NCI-H1436 treated with DMSO at 0.1 percent for 48 hours (cell line): ENCODE measurements at places on chromosomes 6 and 20.

- DNase-seq = no peak
These were observed 77.7 kb upstream of the ZFP64 start for GRCh38 chr20:52269321-52269720.

DNA sequence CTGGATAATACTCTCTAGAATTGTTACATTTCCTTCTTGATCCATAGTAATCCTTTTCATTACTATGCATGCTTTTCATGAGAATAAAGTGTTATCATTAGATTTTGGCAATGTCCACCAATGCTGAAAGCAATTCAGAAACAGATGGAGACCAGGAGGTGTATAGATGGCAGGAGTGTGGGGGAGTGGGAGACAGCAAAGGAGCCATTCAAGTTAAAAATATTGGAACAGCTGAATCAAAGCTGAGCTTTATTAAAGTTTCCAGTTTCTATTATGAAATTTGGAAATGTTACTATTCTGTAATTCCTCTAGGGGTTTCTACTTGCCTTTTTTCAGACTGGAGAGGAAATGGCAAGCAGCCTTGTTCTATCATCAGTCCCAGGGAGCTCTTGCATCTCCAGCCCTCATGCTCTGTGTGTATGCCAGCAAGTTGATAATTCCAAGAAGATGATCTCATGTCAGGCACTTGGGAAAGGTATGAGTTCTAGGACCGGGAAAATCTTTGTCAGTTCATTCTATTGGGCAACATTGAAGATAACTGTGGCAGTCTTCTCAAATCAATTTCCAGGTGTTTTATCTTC lies 228.0 kb downstream of the CD109 start:
- no peak for DNase-seq

DNA sequence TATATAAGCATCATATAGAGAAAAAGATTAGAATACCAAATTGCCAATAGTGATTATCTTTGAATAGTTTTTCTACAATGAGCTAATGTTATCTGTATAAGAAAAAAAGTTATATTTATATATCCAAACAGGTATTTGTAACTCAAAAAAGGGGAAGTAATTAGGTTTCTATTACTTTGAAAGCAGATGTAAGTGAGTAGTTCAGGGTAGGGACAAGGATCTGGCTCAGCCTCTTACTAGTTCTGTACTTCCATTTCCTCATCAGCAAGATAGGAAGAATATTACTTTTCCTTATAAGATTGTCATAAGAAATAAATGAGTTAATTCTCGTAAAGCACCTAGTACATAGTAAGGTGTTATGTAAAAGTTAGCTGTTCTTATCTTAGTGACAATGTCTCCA lies 32.2 kb downstream of the AHI1 start:
- no peak for DNase-seq

DNA sequence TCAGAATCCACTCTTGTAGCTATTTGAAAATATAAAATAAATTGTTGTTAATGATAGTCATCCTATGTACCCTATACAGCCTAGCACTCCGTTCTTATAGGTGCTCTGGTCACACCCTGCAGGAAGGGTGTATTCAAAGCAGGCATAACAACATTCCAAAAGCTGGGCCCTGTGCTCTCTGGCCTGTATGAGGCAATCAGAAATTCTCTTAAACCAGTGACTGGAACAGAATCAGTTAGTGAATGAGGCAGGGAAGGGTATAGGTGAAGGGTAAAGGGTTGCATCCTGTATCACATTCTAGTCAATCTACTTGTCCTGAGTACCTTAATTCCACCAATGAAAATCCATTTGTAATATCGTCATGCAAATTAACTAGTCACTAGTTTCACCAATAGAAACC lies 154.5 kb upstream of the ZNF217 start:
- DNase-seq = no peak

DNA sequence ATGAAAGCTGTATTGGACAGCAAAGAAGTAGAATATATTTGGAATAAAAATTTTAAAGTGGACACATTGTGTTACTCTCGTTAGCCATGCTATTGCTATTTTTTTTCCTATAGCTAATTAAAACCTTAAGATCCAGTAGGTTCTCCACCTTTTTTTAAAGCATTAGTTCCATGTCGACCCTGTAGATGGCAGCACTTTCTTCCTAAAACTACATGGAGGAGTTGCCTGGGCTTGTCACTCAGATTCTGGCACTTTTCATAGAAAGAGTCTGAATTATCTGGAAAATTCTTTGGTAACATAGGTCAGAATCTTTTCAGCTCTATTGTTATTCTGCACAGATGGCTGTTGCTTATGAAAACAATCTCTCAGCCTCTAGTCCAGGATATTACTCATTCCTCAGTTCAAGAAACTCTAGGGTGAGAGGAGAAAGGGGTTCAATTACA lies 42.0 kb upstream of the ESR1 start:
- no peak for DNase-seq

DNA sequence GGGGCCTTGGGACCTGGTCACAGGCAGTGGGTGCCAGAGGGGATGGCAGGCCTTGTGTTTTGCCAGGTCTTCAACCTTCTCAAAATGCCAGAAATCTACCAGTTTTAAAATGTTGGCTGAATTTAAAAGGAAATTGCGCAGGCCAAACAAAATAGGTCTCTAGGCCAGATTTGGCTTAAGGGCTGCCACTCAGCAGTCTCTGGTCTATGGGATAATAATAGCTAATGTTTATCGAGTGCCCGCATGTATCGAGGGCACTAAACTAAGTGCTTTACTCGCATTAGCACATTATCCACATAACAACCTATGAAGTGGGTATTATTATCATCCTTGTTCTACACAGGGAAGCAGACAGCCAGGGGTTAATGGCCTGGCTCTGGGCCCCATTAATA lies 11.0 kb downstream of the E2F3 start:
- no peak for DNase-seq

DNA sequence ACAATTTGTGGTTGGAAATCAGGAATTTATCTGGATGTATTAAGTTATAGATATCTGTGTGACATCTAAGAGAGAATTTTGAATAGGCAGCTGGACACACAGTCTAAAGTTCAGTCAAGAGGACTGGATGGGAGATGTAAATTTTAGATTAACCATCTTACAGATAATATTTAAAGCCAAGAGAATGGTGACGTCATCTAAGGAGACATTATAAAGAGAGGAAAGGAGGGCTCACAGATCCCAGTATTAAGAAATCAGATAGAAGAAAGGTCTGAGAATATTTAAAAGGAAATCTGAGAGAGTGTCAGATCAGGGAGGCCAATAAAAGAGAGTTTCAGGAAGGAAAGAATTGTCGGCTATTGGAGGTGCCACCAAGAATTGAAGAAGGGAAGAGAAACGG lies 9.4 kb downstream of the COL19A1 start:
- no peak for DNase-seq

- DNase-seq = no peak
These were observed 215.3 kb downstream of the EYA4 start for GRCh38 chr6:133456439-133456838.

GRCh38 chr6:157631412-157631811 lies 191.6 kb upstream of the SNX9 start:
- no peak for DNase-seq

GRCh38 chr6:37399131-37399530 lies 33.9 kb upstream of the CMTR1 start:
- DNase-seq = no peak

- DNase-seq = no peak
These were observed 73.0 kb upstream of the ENPP5 start for GRCh38 chr6:46243754-46244153.

- no peak for DNase-seq
These were observed 34.1 kb upstream of the ESR1 start for GRCh38 chr6:151773382-151773781.

DNA sequence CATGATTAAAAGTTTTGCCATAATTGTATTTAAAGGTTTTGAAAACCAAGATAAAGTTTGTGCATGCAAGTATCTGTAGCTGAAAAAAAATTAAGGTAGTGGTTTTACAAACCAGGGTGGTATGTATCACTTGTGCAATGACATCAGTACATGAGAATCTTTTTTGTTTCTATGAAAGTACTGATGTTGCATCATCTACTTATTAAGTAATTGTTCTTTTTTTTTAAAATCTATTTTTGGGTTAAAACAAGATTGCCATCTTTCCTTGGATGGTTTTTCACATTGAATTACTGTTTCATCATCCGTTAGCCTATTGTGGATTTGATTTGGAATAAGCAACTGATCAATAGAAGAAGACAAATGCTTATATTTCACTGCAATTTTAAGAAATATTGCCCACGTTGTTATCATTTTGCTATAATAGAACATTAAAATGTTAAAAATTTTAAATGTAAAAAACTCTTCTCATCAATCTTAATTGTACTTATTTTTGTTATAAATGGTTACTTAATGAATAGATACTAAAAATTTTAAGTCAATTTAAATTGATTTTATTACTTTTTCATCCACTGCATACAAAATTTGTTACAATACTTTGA lies 39.8 kb upstream of the TAGAP start:
- no peak for DNase-seq

DNA sequence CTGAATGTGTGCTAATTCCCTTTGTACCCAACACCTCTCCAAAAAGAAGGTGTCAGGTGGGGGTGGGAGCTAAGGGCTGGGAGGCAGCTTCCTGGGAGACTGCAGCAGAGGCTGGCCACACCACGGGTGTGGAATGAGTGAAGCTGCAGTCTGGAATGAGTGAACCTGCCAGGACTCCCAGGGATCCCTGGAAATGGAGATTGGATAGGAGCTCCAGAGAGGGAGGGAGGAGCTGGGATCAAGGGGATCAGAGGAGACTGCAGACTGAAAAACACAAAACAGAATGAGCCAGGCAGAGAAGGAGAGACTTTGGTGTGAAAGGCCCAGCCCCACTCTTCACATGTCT lies 387.0 kb upstream of the SULF2 start:
- no peak for DNase-seq

GRCh38 chr6:105105094-105105493 lies 74.7 kb downstream of the POPDC3 start:
- no peak for DNase-seq

DNA sequence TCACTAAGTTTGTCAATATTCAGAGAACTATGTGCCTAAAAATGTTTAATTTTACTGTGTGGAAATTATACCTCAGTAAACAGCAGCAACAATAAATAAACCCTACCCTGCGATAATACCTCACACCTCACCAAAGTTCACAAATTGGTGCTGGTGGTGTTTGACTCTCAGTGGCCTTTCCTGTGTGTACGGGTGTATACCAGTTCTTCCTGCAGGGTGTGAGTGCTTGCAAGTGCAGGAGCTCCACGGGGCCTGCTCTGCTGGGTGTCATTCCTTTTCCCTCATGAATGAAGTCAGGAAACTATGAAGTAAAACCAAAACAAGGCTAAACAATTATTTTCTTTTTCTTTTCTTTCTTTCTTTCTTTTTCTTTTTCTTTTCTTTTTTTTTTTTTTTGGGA lies 4.1 kb upstream of the ENPP5 start:
- DNase-seq = no peak

GRCh38 chr20:46217583-46217982 lies 90.7 kb downstream of the CDH22 start:
- DNase-seq = no peak

GRCh38 chr20:7897781-7898364 lies 42.4 kb downstream of the HAO1 start:
- DNase-seq = no peak

DNA sequence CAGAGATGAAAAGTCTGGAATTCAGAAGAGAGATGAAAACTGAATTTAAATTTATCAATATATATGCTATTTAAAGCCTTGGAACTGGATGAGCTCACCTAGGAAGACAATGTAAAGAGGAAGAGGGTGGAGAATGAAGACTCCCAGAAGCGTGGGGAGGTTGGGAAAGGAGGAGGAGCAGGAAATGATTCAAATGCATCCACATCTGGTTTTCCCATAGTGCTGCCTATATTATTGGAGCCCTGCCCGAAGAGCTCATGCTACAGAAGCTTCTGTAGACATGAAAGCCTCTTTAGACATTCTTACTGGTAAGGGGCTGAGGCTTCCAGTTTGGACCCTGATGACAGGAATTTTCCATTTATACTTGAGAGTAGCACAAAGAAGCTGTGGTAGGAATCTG lies 19.2 kb downstream of the PDE7B start:
- DNase-seq = no peak

DNA sequence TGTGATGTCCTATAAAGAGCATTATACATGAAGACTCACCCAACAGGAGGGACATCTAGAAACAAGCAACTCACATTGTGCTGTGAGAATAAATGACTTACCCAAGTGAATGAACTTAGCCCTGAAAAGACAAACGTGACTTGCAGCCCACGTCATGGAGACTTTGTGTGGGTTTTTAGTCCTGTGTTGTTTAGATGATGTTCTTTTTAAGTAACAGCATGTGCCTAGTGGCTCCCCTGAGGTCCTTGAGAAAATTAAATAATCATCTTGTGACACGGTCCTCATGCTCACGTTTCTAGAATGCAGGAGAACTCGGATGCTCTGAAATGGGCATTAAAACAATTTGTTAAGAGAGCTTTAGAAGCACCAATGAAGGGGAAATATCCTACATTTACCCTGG lies 165.1 kb downstream of the SASH1 start:
- DNase-seq = no peak

GRCh38 chr6:37923514-37923913 lies 104.0 kb downstream of the ZFAND3 start:
- DNase-seq = no peak

DNA sequence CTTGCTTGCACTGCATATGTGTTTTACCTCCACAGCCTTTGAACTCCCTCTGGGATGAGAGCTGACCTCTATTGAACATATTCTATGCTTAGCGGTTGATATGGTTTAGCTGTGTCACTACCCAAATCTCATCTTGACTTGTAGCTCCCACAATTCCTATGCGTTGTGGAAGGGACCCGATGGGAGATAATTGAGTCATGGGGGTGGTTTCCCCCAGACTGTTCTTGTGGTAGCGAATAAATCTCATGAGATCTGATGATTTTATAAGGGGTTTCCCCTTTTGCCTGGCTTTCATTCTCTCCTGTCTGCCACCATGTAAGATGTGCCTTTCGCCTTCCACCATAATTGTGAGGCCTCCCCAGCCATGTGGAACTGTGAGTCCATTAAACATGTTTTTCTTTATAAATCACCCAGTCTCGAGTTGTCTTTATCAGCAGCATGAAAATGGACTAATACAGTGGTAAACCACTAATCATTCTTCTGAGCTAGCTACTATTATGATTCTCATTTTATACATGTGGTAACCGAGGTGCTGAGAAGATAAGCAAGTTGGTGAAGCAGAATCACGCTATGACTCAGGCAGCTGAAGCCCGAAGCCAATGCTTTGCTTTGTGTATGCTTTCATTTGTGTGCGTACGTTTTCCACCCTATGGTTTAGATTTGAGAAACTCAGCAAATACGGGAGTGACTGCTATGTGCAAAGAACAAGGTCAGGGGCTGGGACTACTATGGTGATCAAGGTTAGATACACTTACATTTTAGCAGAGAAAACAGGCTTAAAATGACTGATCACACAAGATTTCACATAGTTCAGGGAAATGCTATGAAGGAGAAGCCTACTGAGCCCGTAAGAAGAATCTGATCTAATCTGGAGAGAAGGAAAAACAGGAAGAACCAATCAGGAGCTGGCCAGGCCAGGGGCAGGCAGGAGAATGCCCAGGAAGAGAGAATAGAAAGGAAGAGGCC lies 363.5 kb downstream of the ESR1 start:
- DNase-seq = no peak

DNA sequence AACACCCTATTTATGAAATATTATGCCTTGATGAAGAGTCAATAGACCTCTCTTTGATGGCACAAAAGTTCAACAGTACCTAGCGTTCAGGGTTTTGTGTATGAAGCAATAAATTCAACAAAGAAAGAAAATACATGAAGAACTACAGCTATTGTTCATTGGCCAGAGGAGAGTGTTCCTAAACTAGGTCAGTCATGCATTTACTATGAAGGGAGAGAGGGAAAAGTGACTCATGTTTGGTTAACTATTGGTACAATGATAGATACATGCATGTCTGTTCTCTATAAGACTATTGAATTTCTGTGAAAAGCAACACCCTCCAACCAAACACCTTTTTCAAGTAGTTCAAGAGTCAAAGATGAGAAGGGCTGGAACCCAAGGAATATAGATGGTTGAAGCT lies 50.7 kb downstream of the CLIC5 start:
- no peak for DNase-seq
